Stimulated activated CD4-positive, alpha-beta T cell treated with anti-CD3 and anti-CD28 coated beads, Interleukin-12 subunit alpha, Interleukin-12 subunit beta, amount 100 ng/mL, for 4 hours (primary cell): ENCODE measurements at places on chromosomes 5 and 9.

GRCh38 chr5:119289438-119290044 lies 66.3 kb upstream of the TNFAIP8 start:
- no peak for DNase-seq

GRCh38 chr5:90092734-90093133 lies 316.8 kb downstream of the CETN3 start:
- no peak for DNase-seq

DNA sequence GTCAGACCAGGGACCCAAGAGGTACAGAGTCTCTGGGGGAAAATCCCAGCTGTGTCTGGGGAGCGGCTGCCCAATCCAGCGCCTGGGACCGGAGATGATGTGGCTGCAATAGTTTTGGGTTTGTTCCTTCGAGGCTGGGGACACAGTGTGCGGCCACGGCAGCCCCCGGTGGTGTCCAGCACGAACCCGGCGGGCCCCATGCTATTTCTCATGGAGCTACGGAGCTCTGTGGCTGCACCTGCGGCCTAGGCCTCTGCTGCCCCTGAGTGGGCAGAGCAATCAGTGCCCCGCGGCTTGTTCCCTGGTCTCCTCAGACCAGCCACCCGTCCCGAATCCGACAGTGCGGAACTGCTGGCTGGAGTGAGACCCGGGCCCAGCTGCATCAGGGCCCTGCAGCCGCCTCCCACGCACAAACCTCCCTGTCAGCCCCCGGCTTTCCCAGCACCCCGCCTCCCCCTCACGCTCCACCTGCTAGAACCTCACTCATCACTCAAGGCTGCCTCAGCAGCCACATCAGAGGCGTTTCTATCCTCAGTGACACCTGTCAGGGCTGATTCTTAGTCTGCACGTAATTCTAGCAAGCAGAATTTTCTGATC lies 29.0 kb downstream of the SARDH start:
- DNase-seq: peak; percentile 56

- no peak for DNase-seq
Measured at GRCh38 chr9:133665535-133665934, 29.4 kb downstream of the DBH start.

- DNase-seq: no peak
Measured at GRCh38 chr5:66415208-66415607, 181.0 kb upstream of the MAST4 start.

GRCh38 chr5:88377240-88377639 lies 108.6 kb upstream of the TMEM161B start:
- DNase-seq: no peak

DNA sequence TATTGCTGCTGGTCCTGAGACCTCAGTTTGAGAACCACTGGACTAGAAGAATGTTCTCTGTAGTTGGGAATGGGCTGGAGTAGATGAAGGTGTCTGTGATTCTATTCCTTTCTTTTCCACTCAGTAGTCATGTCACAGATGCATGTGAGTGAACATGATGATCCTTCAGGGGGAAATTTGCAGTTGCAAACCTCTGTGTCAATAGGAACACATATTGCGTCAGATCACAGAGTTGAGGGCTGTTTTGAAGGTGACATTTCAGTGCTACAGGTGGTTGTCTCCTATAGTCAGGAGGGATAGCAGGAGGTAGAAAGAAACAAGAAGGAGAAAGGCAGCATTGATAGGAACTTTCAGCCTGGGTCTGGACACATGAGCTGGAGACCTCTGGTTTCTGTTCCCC lies 239.3 kb downstream of the ARHGEF28 start:
- no peak for DNase-seq

GRCh38 chr5:127555826-127556225 lies 38.4 kb downstream of the PRRC1 start:
- no peak for DNase-seq

DNA sequence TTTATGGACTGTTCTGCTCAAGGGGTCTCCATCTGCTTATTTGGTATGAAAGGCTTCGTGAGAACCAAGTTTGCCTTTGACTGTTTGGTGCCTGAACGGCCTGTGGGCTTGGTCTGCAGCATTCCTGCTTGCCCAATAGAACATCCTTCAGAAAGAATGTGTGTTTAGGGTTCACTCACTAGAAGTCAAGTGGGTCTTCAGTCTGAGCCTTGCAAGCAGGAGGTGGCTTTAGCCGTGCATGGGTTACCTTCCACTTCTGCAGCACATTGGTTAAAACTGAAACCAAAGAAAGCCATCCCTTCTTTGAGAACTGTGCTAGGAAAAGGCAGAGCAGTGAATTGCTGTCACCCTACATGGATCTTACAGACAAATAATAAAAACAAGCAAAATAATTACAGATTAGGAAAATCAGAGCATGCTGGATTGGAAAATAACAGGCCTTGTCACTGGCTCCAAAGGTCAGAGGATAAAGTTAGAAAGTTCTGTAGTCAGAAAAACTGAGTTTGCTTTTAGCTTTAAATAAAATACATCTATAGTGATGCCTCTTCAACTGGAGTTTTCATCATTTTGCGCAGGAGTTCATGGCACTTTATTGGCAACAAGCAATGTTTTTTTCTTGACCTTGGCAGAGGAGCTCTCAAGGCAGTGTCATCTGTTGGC lies 16.6 kb downstream of the WWC1 start:
- no peak for DNase-seq

DNA sequence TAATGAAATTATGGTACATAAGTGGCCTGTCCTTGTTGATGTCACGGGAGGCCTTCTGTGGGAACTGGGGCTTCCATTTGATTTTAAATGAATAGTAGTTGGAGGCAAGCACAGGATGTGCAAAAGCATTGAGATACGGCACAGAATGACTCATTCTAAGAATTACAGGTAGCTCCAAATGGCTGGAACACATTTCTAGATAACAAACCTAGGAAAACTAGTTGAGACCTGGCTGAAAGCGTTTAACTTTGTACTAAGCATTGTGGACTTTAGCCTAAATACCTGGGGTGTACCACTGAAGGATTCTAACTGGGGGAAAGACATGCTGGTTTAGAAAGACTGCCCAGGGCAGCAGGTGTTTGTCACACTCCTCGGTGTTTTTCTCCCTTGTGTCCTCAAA lies 9.4 kb downstream of the SKP2 start:
- no peak for DNase-seq

DNA sequence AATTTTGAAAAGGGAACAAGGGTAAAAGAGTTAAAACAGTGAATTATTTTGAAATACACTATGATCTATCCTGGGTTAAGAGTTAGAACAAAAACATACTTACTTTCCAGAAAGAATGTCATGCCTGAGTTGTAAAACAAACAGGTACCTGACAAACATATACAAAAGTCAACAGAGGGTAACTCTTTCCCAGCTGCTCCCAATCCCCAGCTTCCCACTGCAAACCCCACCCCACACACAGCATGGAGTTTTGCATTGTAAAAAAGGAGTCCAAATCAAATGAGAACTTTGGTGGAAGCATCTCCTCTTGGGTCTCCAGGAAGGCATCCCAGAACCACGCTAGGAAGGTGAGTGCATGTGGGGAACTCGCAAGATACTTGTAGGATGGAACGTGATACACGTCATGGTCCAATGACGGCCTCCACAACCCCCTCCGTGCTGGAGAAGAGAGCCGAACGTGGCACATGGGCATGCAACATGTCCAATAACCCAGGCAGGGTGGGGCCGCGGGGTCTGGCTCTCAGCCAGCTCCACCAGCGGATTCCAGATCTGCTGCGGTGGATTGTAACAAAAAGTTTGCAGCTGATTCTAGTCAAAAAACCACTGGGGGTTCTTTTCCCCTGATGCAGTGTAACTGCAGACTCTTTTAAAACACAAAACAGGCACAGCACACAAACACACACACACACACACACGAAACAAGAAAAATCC lies 55.8 kb downstream of the EPB41L4B start:
- DNase-seq: no peak

DNA sequence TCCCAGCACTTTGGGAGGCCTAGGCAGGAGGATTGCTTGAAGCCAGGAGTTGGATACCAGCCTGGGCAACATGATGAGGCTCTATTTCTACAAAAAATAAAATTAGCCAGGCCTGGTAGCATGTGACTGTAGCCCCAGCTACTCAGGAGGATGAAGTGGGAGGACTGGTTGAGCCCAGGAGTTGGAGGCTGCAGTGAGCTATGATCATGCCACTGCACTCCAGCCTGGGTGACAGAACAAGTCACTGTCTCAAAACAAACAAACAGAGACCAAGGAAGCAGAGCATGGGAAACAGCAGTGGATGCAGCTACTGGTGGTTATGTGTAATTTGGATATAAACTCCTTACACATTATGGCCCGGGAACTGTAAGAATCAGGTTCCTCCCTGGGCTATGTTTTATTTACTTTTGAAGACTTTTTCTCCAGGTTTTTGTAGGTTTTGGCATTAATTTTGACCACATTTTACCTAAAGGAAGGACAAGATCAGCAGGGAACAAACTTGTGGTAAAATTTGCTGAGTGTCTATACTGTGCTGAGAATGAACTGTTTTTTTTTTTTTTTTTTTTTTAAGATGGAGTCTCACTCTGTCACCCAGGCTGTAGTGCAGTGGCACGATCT lies 8.3 kb downstream of the KIF2A start:
- DNase-seq: no peak

GRCh38 chr9:33791117-33791516 lies 4.2 kb upstream of the PRSS3 start:
- no peak for DNase-seq

DNA sequence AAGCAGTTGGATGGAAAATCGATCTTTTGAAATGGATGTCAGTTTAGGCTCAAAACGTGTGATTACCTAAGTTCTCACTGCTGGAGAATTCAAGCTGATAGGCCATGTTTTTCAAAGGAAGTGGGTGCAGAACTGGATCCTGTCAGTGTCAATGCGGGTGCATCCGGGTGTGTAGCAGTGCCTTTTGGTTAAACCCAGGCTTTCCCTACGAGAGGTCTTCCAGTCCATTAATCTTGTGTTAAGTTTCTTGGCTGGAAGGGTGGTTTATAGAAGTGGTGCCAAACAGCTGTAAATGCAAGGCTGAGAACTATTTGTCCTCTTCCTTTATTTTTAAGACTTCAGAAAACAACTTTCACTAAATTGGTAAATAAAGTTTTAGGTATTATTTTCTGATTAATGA lies 71.9 kb downstream of the DAPK1 start:
- no peak for DNase-seq

DNA sequence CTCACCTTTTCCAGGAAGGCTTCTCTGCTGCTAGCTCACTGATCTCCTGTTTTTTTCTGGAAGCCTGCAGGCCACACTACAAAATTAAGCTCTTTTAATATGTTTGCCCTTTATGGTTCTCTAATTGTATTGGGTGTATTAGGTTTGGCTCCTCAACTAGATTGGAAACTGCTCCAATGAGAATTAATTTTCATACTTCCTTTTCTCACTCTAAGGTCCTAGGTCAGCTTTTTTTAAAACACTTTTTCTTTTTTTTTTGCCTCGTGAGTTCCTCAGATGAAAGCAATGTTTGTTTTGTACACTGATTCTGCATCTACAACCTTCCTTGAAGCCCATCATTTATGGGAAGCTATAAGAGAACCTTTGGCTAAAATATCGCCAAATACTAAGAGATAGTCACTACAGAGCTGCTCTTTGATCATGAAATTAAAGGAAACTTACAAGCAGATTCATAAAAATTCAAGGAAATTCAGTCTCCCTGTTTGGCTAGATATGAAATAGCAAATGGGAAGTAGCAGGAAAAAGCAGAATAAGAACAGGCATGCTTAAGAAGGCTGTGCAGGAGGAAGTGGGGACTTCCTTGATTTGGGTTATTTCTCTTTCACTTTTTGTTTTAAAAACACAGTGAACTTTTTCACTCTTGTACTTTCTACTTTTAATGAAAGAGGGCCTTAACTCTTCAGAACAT lies 55.2 kb upstream of the FYB1 start:
- no peak for DNase-seq

DNA sequence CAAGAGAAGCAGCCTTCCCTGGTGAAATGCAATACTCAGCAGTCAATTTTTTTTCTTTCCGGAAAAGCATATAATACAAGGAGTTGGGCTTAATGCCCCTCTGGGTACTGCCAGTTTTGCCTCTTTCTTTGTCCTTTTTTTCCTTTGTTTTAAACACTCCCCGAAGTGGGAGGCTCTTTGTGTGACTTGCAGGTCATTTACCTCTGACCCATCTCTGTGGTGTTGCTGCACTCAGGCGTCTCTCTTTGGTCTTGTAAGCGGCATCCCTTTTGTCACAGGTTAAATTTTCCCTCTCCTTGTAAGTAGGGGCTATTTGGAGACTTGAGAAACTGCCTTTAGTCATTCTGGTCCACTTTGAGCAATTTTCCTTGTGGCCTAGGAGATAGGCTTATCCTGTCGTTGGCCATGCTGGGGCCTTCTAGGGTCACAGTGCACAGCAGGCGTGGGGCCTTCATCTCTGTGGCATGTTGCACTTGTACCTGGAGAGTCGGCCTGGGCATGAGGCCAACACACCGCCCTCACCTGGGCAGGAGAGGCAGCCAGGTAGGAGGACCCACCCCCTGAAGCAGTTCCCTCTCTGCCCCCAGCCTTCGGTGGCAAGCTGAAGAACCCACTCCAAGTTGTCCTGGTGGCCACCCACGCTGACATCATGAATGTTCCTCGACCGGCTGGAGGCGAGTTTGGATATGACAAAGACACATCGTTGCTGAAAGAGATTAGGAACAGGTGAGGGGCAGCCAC lies 27.7 kb upstream of the CTSL start:
- no peak for DNase-seq

DNA sequence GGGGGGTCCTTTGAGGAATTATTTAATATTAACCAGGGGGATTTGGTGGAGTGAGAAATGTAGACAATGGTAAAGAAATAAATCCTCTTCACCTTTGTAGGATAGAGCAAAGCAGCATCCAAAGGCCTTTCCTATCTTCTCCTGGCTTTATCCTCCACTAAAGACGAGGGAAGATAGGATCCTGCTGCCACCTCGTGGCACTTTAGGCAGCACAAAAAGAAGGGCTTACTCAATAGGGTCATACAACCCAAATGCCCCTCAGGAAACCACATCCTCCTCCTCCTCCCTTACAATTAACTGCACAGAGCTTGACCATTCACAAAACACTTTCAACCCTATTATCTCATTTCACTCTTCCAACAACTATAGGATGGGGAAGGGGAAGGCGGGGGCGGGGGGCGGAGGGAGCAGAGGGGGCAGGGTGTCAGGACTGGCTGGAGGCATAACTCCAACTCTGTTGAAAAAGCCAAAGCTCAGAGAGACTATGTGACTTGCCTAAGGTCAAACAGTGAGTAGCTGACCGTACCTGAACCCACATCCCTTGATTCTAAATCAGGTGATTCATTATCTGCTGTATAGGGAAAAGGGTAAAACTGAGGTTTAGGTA lies 45.4 kb upstream of the MYOT start:
- no peak for DNase-seq

DNA sequence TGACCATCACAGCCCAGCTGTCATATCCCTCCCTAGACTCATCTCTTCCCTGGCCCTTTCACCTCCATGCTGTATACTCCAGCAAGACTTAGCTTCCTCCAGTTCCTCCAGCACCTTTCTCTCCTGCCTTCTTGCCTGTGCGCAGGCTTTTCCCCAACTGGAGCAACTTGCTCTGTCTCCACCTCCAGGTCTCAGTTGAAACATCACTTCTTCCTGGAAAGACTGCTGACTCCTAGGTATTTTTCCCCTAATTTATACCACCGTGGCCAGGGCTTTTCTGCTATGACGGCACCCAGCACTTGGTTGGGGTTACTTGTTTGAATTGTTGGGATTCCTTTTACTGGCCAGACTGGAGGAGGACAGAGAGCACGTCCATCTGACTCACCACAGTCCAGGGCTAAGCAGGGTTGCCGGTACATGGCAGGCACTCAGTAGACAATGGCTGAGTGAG lies 67.5 kb downstream of the KCNIP1 start:
- no peak for DNase-seq

GRCh38 chr9:102507044-102507687 lies 488.0 kb upstream of the CYLC2 start:
- no peak for DNase-seq
